Activated T-helper 1 cell treated with anti-CD3 and anti-CD28 coated beads, Interleukin-2, amount 50 U/mL, for 16 hours (primary cell): ENCODE measurements at places on chromosomes 3 and 15.
A peak's percentile ranks its signal among the peaks of the same experiment; 100 is the strongest.

DNA sequence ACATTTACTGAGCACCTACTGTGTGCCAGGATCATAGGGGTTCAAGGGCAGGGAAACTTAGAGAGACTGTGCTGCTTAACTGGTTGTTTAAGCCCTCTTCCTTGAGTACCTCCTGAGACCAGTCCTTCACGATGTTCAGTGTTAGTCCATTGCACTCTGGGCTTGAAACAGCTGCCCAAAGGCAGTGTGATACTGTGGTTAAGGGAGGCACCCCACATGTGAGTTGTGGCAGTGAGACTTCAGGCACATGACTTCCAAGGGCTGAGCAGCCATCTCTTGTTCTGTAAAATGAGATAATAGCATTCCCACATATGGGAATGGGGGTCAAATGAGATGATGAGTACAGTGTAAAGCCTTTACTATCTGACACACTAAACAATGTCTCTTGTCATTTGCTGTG lies 75.1 kb downstream of the LINGO1 start:
- no peak for DNase-seq

- no peak for DNase-seq
Measured at GRCh38 chr15:58627701-58628100, 121.8 kb downstream of the ADAM10 start.

DNA sequence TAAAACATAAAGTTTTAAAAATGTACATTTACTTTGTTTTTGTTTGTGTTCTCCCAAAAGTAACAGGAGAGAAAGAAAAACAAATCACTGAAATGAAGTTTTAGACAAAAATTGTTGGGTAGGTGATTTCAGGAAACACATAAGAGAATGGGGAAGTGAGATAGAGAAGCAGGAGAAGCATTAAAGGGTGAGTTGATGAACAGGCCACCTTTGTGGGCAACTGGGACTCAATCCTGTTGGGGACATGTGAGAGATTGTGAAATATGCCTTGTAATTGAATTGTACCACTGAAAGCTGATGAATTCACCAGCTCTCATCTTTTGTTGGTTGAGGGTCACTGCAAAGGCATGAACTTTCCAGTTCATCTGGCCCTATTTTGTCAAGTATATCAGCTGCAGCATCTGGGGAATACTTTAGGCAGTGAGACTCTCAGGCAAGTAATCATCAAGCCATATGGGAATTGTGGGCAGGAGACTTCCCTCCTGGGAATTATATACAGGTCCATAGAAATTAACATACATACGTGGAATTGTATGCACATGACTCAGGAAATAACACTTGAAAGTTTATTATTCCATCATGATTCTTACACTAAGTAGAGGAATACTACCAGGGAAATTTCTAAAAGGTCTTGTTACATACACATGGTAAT lies 181.0 kb downstream of the ZBBX start:
- DNase-seq = no peak

- no peak for DNase-seq
Measured at GRCh38 chr3:131353016-131353877, 28.3 kb upstream of the NUDT16 start.

DNA sequence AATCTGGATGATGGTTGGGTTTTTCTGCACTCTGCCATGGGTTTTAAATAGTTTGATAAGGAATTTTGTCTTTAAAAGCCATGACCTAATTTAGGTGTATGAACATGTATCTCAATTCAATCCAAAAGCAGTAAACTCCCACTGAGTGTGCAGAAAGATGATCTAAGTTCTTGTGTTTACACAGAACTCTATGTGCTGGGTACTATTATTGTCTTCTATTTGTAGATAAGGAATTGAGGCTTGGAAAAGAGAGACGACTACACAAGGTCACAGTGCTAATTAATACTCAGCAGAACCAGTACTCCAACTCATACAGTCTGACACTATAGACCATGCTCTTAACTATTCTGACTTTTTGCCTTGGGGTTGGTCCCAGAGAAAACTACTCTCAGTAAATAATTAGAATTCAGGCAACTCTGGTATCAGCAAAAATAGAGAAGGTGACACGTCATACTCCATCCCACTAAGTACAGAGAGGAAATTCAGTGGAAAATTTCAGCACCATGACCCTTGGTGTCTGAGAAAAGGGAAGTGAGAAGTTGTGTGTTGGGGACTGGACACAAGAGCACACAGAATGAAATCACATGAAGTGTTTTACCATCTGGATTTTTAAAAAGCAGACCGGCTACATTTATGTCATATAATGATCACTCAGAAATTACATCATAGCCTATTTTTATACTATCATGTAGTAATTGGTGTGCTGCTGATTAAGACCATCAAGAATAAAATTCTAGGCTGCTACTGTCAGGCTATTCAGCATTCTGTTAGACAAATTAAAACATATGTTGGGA lies 18.3 kb upstream of the MYH15 start:
- DNase-seq = no peak

- DNase-seq = no peak
Measured at GRCh38 chr15:57060799-57061198, 142.4 kb downstream of the TCF12 start.

- peak; percentile 25 for DNase-seq
Measured at GRCh38 chr3:100400419-100400779, 490 bp downstream of the TOMM70 start.

- no peak for DNase-seq
Measured at GRCh38 chr15:92896561-92896960, 3.6 kb upstream of the CHD2 start.

- no peak for DNase-seq
Measured at GRCh38 chr3:32154205-32154579, 47.8 kb downstream of the GPD1L start.

DNA sequence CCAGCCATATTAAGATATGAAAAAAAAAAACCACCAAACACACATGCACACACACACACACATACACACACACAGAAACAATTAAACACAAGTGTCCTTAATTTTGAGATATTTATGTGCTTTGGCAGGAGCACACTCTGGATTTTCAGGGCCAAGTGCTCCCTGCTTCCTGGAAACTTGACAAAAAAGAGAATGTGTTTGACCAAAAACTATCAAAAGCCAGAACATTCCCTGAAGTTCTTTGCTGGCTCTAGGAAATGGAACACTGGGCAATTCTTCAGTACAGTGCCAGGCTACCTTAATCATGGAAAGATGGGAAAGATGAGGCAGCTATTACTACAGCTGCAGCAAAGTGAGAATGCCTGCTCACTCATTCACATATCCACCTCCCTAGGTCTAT lies 44.6 kb downstream of the P3H2 start:
- DNase-seq = no peak

- no peak for DNase-seq
Measured at GRCh38 chr3:12771236-12771635, 12.2 kb upstream of the TMEM40 start.

- no peak for DNase-seq
Measured at GRCh38 chr3:148464246-148464645, 233.5 kb upstream of the AGTR1 start.

GRCh38 chr3:38137615-38138348 lies 679 bp upstream of the MYD88 start:
- DNase-seq = no peak

DNA sequence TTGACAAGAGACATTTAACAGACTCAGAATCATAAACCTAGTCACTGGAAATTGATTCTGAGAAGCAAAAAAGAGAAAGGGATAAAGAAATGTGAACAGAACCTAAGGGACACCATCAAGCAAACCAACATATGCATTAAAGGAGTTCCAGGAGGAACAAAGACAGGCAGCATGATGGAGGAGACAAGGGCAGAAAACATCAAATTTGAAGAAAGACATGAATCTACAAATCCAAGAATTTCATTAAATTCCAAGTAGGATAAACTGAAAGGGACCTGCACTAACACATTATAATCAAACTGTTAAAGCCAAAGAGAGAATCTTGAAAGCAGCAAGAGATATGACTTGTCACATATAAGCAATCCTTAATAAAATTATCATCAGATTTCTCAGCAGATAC lies 122.3 kb downstream of the STT3B start:
- no peak for DNase-seq

- DNase-seq = no peak
Measured at GRCh38 chr3:156751461-156752025, 74.6 kb upstream of the LEKR1 start.

DNA sequence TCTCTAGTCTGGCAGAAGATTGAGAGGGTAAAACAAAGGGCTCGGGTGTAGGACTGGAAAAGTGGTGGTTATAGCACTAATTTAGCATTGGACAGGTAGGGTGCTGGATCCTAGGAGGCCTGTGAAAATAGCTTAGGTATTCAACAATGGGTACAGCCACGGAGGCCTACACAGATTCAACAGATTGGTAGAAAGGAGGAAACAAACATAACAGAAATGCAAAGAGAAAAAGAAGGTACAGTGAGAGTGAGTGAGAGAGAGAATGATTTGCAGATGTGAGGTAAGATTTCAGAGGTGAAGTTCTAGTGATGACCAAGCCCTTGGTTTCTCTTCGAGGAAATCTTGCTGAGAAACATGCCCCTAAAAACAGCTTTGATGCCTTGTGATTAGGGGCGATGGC lies 37.9 kb downstream of the ADIPOQ start:
- DNase-seq = no peak

DNA sequence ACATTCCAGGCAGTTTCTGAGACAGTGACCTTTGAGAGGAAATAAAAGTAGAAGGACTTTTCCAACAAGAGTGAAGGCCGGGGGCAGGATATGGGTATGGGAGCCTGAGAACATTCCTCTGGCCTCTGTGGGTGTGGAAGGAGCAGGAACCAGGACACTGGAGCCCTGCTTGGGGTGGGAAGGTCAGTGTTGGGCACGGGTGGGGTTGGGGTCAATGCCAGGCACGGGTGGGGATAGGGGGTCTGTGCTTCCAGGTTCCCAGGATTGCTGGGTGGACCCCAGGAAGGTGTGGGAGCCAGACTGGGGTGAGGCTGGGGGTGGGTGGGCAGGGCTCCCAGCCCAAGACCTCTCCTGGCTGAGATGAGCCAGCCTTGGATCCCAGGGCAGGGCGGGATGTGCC lies 163.5 kb downstream of the NSMCE3 start:
- DNase-seq = no peak
